Mesenteric fat pad (tissue), 1 donor: ENCODE measurements at places on chromosomes 12 and 14. TPM values are rescaled to one million over a fixed set of nuclear protein-coding genes. Genes with fewer than 3 reads are reported as not detected.

GRCh38 chr14:54818201-54819133, 84.2 kb downstream of the GCH1 start:
- DNase-seq = no peak

DNA sequence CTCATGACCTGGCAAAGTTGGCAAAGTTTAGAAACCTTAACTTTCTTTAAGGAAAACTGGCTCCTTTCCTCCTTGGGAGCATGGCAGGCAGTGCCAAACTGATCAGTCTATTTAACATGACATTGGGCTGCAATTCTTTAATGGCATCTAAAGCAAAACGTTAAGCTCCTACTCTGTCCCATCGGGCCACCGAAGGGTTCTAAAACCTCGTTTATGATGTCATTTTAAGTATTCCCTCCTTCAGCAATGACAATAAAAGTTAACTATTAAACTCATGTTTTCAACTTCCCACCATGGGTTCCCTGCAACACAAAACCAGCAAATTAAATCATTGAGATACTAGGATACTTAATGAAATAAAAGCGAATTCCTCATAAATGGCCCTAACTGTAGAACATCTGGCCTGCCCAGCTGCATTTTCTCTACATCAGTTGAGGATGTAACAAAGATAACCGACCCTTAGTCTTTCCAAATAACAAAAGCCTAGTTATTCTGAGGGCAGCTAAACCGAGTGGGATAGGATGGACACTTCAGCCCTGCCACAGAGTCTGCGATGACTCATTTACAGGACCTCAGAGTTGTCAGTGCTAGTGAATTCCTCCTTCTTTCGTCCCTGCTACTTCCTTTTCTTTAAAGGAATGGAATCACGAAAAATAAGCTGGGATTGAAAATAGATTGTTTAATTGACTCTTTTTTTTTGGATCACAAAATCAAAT, 34.5 kb upstream of the RIC8B start:
- no peak for DNase-seq

DNA sequence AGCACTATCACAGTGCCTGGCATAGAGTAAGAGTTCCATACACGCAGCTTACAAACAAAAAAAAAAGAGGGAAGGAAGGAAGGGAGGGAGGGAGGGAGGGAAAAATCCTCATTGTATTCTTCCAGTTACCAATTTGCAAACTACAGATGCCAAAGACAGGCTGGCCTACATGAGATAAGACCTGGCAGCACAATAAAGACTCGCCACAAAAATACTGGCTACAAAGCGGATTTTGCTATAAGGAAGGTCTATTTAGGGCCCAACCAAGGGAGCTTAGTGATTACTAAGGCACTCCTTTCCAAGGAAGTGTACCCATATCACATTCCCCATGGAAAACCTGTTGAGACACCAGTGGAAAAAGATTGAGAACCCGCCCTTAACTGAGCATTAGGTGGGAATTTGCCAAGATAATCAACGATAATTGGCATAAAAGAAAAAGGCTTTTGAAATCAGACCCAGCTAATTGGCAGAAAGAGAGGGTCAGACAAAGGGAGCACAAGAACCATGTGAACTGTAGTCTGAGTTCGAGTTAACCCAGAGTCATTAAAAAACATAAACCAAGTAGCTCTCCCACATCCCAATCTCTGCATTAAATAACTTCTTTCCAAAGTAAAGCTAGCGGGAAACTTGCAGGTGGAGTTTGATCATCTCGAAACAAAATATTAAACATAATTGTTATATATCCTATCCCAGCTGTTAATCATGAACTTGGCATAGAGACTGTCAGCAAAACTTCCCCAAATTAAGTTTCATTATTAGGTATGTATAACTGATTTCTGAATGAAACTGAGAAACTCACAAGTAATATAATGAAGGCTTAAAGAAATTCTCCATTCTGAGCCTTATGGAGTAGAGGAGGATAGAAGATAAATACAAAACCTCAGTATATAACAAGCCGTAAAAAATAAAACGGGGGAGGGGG, 50.1 kb downstream of the PHLDA1 start:
- DNase-seq = no peak

DNA sequence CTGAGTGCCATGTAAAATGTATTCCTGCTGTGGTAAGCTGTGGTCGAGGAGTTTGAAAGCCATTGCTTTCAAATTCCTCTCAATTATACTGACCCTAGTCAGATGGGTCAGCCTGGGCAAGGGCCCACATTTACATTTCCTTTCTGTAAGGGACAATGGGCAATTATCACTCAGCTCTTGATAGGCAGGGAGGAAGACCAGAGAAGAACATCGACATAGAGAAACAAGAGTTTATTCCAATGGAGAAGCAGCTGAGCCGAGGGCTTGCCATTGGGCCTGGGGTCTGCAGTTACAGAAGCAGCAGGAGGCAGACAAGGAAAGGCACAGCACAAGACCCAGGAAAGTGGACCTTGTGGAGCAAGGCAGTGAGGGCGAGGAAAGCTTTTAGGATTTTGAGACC, 9.7 kb downstream of the NRIP2 start:
- no peak for DNase-seq

DNA sequence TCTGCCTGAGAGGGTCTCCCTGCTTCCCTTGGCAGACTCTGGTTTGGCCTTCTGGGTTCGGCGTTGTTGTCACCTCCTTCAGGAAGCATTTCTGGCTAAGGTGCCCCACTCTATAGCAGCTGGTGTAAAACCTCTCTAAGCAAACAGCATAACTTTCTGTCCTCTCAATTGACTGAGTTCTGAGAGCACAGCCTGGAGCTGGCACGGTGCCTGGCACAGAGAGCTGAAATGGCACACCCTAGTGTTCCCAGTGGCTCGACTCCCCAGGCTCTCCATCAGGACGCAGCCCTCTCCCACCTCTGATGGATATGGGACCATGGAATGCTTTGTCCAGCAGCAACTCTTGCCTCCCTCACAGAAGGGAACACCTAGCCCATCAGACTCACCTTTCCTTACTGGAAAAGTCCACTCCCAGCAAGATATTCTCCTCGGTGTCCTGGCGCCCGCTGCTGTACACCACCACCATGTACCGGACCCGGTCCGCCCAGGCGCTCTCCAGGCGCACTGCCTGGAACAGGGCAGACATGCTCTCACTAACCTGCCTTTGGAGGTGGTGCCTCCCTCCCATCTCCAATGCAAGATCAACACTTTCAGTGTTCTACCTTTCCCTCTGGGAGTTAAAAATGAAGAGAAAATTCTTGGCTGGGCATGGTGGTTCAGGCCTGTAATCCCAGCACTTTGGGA, 40.6 kb downstream of the SSH1 start:
- DNase-seq = no peak

The TAS2R7 gene
- not detected for total RNA-seq

GRCh38 chr14:21494902-21495762, 16.0 kb downstream of the METTL3 start:
- no peak for DNase-seq

The ACOT6 gene
- not detected for total RNA-seq

DNA sequence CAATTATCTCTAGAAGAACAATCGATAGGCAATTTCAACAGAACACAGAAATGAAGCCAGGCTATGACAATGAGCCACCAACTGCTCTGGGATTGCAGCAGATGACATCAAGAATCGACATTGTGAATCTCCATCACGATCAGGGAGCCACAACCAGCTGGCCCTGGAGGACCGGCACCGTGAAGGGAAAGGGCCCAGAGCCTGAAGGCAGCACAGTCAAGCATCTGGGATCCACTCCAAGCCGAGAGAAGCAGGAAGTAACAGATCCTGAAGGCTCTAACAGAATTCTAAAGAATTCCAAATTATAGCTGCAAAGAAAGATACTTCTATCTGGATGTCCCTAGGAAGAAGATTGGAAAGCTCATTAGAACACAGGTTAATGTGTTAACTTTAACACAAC, 61.0 kb downstream of the LRRC74A start:
- no peak for DNase-seq

- no peak for DNase-seq
These were observed 2.3 kb upstream of the RNASE4 start for GRCh38 chr14:20682127-20682434.

The KCNMB4 gene
- 1.2 TPM for total RNA-seq

GRCh38 chr12:14416658-14417057, 51.2 kb downstream of the ATF7IP start:
- no peak for DNase-seq

GRCh38 chr14:29391801-29392200, 535.8 kb downstream of the PRKD1 start:
- no peak for DNase-seq

- peak; percentile 45 for DNase-seq
These were observed 84.4 kb downstream of the SLC25A47 start for GRCh38 chr14:100407376-100408102.

- DNase-seq = peak; percentile 72
These were observed 113.0 kb downstream of the GLT1D1 start for GRCh38 chr12:128966203-128966810.

The FRMD6 gene
- 19.0 TPM for total RNA-seq

GRCh38 chr14:100726550-100727085, at the start of gene DLK1:
Gene DLK1, plus strand, starts transcription at chr14:100726892. Its CDS starts 177 bp downstream, at chr14:100727069.
- DNase-seq = no peak

- DNase-seq = no peak
These were observed 30.6 kb upstream of the OSBPL8 start for GRCh38 chr12:76590131-76590530.

- no peak for DNase-seq
These were observed 49.7 kb downstream of the KIF26A start for GRCh38 chr14:104187931-104188726.

The CCDC197 gene
- total RNA-seq = not detected

DNA sequence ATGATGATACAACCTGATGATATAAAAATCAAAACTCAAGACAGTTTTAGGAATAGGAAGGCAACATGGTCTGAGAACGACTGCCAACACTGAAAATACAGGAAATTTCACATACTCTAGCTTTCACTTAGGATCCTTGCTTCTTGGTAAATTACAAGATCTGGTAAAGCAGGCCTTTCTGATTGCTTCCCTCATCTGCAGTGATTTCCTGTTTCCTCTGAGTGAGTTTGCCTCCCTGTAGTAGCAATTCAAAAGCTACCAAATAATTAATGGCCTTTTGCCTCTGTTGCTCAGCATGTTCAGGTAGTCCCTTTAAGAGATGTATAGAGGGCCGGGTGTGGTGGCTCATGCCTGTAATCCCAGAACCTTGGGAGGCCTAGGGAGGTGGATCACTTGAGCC, 2.0 kb upstream of the IRAK3 start:
- no peak for DNase-seq

The CCDC175 gene
- not detected for total RNA-seq
